ENCODE measurements at places on chromosomes 4 and X. TPM values are rescaled to one million over a fixed set of nuclear protein-coding genes. Genes with fewer than 3 reads are reported as not detected.

- no peak for DNase-seq
- no peaks in the 10 kb centered on the region for H3K27me3 ChIP-seq
- peaks cover 14% of the 10 kb centered on the region for H3K4me1 ChIP-seq
- H3K27ac ChIP-seq, result no peak overlapping the region
Measured at GRCh38 chr4:113057891-113058290, 8.4 kb downstream of the ANK2 start.

GRCh38 chrX:29699239-29699638, 516.1 kb upstream of the MAGEB2 start:
- H3K27me3 ChIP-seq, result no peaks in the 10 kb centered on the region
- no peak overlapping the region for H3K4me3 ChIP-seq
- H3K27ac ChIP-seq, result no peak overlapping the region
- DNase-seq, result no peak

MAOB gene
- 213 TPM for total RNA-seq

- H3K27me3 ChIP-seq, result no peaks in the 10 kb centered on the region
- DNase-seq, result no peak
- H3K36me3 ChIP-seq, result no peaks in the 10 kb centered on the region
- H3K27ac ChIP-seq, result no peak overlapping the region
- no peaks in the 10 kb centered on the region for H3K4me1 ChIP-seq
Measured at GRCh38 chr4:56552273-56552672, 46.7 kb downstream of the ARL9 start.

DNA sequence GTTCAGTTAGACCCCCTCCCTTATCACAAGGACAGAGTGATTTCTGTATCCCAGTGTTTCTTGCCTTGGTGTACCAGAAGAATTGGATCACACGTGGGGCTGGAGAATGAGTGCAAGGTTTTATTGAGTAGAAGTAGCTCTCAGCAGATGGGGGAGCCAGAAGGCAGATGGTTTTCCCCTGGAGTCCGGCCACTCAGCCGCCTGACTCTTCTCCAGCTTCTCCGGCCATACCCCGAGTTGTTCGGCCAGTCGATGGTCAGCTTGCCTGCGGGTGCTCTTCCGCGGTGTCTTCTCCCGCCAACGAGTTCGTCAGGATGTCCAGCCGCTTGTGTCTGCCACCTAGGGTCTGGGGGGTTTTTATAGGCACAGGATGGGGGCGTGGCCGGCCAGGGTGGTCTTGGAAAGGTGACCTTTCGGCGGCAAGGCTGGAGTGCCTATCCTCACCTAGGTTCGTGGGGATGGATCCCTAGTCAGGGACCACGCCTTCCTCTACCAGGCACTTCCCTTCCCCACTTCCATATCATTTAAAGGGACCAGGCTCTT, 14.5 kb downstream of the GAB1 start:
- H3K4me3 ChIP-seq, result no peak overlapping the region
- DNase-seq, result no peak
- H3K27ac ChIP-seq, result no peak overlapping the region
- no peaks in the 10 kb centered on the region for H3K36me3 ChIP-seq
- H3K4me1 ChIP-seq, result peaks cover 19% of the 10 kb centered on the region

DNA sequence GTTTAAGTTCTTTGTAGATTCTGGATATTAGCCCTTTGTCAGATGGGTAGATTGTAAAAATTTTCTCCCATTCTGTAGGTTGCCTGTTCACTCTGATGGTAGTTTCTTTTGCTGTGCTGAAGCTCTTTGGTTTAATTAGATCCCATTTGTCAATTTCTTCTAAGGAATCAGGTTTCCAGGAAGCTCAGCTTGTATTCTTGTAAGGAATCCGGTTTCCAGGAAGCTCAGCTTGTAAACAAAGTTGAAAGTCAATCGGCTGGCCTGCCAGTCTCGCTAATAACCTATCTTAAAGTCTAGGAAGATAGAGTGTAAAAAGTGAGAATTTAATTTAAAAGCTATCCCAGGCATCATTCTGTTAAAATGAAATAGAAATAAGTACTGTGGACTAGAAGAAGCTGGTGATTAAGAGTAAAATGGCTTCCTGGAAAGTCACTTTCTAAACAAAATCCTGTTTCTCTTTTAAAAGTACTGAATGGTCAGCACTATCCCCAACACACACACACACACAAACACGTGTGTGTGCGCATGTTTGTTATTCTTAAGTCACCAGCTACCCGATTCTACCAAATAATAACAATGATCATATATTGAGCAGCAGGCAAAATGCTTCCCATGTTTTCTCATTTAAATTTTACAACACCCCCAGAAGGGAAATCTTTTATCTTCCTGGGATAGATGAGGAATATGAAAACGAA, 171.7 kb downstream of the PAPSS1 start:
- no peaks in the 10 kb centered on the region for H3K36me3 ChIP-seq
- no peak overlapping the region for H3K27ac ChIP-seq
- no peaks in the 10 kb centered on the region for H3K27me3 ChIP-seq

DNA sequence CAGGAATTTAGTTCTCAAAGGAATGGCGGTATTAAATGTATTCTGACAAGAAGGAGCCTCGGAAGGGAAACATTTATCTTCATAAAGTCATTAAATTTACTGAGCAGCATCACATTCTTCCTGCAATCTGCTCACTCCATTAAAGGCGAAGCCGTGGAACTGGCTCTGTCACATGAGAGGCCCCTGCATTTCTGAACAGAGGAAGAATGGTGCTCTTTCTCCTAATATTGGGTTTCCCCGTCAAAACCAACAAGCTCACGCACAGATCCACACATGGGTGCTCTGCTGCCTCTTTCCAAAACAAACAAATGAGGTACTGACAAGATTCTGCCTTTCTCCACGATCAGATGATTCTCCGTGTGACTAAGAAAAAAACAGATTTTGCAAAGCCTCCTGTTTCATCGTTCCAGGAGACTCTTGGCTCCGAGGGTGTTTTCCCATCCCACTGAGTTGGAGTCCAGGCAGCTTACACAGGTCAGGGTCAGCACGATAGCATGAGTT, 191.2 kb downstream of the IDS start:
- no peaks in the 10 kb centered on the region for H3K36me3 ChIP-seq
- H3K4me1 ChIP-seq, result peaks cover 1% of the 10 kb centered on the region
- no peak overlapping the region for H3K4me3 ChIP-seq
- H3K27me3 ChIP-seq, result no peaks in the 10 kb centered on the region
- no peak overlapping the region for H3K27ac ChIP-seq

- H3K4me3 ChIP-seq, result no peak overlapping the region
- H3K4me1 ChIP-seq, result peaks cover 3% of the 10 kb centered on the region
- no peaks in the 10 kb centered on the region for H3K36me3 ChIP-seq
- no peaks in the 10 kb centered on the region for H3K27me3 ChIP-seq
Measured at GRCh38 chr4:94564252-94564651, 112.5 kb downstream of the PDLIM5 start.

LDB2 gene
- total RNA-seq, result 37.4 TPM

DNA sequence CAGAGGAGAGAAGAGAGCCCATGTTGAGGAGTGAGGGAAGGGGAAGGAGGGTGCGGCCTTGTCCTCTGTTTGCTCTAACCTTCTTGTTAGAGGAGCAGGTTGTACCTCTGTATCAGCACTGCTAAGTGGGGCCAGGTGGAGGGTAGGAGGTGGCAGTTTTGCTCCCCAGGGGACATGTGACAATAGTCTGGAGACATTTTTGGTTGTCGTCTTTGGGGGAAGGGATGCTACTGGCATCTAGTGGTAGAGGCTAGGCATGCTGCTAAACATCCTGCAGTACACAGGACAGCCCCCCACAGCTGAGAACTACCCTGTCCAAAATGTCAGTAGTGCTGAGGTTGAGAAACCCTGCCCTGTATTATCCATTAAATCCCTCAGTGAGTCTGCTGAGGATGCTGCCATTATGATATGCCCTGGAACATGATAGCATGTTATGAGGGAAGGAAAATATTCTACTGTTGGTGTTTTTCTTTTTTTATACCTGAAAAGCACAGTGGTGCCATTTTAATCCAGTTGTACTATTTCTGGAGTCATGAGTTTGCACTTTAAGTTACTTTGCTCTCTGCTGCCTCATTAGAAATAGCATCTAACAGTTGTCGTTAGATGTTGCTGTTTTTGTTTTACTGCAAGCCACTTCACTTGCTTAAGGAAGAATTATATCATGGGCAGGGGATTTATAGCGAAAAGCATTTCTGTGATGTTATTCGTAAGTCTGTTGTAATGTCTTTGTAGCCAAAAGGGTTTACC, 90.6 kb downstream of the LRP2BP start:
- no peaks in the 10 kb centered on the region for H3K4me1 ChIP-seq
- H3K27ac ChIP-seq, result no peak overlapping the region
- DNase-seq, result no peak
- no peak overlapping the region for H3K4me3 ChIP-seq

- no peak overlapping the region for H3K27ac ChIP-seq
- H3K27me3 ChIP-seq, result no peaks in the 10 kb centered on the region
- no peak for DNase-seq
- no peaks in the 10 kb centered on the region for H3K36me3 ChIP-seq
- no peak overlapping the region for H3K4me3 ChIP-seq
Measured at GRCh38 chrX:143636831-143637230, 930 bp upstream of the SLITRK4 start.

GRCh38 chr4:165761963-165762362, 111.1 kb upstream of the TLL1 start:
- DNase-seq, result no peak
- H3K36me3 ChIP-seq, result no peaks in the 10 kb centered on the region
- H3K4me1 ChIP-seq, result no peaks in the 10 kb centered on the region
- H3K27me3 ChIP-seq, result no peaks in the 10 kb centered on the region
- no peak overlapping the region for H3K27ac ChIP-seq

LRIT3 gene
- 0.10 TPM for total RNA-seq

- no peaks in the 10 kb centered on the region for H3K27me3 ChIP-seq
- no peak for DNase-seq
- H3K4me3 ChIP-seq, result no peak overlapping the region
- H3K27ac ChIP-seq, result no peak overlapping the region
- H3K4me1 ChIP-seq, result peaks cover 6% of the 10 kb centered on the region
Measured at GRCh38 chr4:107997794-107998193, 8.1 kb downstream of the HADH start.

GRCh38 chr4:10659251-10659650, 25.3 kb downstream of the CLNK start:
- H3K27me3 ChIP-seq, result no peaks in the 10 kb centered on the region
- no peaks in the 10 kb centered on the region for H3K36me3 ChIP-seq
- H3K27ac ChIP-seq, result no peak overlapping the region
- H3K4me3 ChIP-seq, result no peak overlapping the region
- no peak for DNase-seq

- no peak for DNase-seq
- H3K4me1 ChIP-seq, result no peaks in the 10 kb centered on the region
- no peaks in the 10 kb centered on the region for H3K27me3 ChIP-seq
Measured at GRCh38 chr4:6252051-6252450, 17.6 kb upstream of the WFS1 start.

GRCh38 chr4:142095886-142096605, 459.7 kb downstream of the IL15 start:
- H3K27me3 ChIP-seq, result no peaks in the 10 kb centered on the region
- no peak for DNase-seq
- H3K27ac ChIP-seq, result no peak overlapping the region
- H3K36me3 ChIP-seq, result no peaks in the 10 kb centered on the region
- H3K4me3 ChIP-seq, result no peak overlapping the region

GRCh38 chrX:152103866-152104265, 34.5 kb downstream of the MAGEA10 start:
- no peaks in the 10 kb centered on the region for H3K4me1 ChIP-seq
- no peak overlapping the region for H3K27ac ChIP-seq
- H3K4me3 ChIP-seq, result no peak overlapping the region
- DNase-seq, result no peak
- no peaks in the 10 kb centered on the region for H3K36me3 ChIP-seq
- no peaks in the 10 kb centered on the region for H3K27me3 ChIP-seq

GRCh38 chrX:35251226-35251625, 308.6 kb downstream of the FAM47B start:
- H3K4me1 ChIP-seq, result no peaks in the 10 kb centered on the region
- no peaks in the 10 kb centered on the region for H3K36me3 ChIP-seq
- no peaks in the 10 kb centered on the region for H3K27me3 ChIP-seq
- H3K4me3 ChIP-seq, result no peak overlapping the region

DNA sequence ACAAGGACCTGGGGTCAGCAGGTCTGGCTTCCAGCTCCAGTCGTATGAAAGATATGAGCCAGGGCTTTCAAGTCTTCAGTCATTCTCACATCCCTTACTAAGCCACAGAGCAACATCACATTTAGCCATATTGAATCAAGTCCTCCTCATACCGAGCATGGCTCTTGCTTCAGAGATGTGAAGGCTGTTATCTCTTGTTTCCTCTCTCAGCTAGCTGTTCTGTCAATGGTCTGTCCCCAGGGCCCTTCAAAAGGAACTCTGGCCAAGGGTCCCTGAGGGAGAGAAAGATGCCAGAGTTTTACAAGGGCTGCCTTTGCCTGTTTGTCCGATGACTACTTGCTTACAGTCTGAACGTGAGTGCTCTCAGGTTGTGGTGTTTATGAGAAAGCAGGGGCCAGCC, 30.5 kb downstream of the DOCK11 start:
- no peak overlapping the region for H3K4me3 ChIP-seq
- H3K27ac ChIP-seq, result no peak overlapping the region
- no peak for DNase-seq
- H3K36me3 ChIP-seq, result no peaks in the 10 kb centered on the region

DNA sequence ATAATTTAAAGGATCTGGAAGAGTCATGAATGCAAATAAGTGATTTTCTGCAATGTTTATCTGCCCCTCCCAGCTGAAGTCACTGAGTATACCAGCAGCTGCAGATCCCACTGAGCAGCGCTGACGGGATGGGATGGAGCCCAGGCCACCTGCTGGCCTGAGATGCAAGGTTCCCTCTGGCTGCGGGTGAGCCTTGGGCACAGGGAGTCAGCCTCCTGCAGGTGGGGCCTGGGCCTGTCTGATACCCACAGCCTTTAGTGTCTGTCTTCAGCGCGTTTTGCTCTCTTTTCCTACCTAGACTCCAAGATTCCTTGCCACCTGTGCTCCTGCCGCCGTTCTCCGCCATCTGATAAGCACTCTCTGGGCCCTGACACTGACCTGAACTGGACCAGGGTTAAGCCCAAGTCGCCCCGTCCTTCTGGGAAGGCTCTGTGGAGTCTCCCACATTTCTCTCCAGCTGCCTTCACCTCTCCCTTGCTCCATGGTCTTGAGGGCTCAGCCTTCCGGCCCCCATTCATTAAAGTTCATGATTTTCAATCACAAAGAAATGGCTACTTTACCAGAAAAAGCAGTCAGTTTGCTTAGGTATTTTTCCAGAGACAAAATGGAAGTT, 223.1 kb upstream of the FAT1 start:
- no peaks in the 10 kb centered on the region for H3K36me3 ChIP-seq
- H3K4me3 ChIP-seq, result no peak overlapping the region
- H3K27me3 ChIP-seq, result no peaks in the 10 kb centered on the region
- H3K27ac ChIP-seq, result no peak overlapping the region
- H3K4me1 ChIP-seq, result no peaks in the 10 kb centered on the region

GRCh38 chrX:24774650-24775049, 80.9 kb downstream of the POLA1 start:
- H3K4me3 ChIP-seq, result no peak overlapping the region
- H3K27ac ChIP-seq, result no peak overlapping the region
- no peaks in the 10 kb centered on the region for H3K27me3 ChIP-seq

GRCh38 chr4:142064181-142064580, 427.8 kb downstream of the IL15 start:
- H3K36me3 ChIP-seq, result no peaks in the 10 kb centered on the region
- no peak overlapping the region for H3K4me3 ChIP-seq
- no peak for DNase-seq

FAM47C gene
- total RNA-seq, result not detected

FAM114A1 gene
- 70.3 TPM for total RNA-seq

ENOX2 gene
- total RNA-seq, result 13.5 TPM
